ENCODE measurements at places on chromosomes 1 and 21. TPM values are rescaled to one million over a fixed set of nuclear protein-coding genes. Genes with fewer than 3 reads are reported as not detected.

GRCh38 chr1:172680733-172681275 is 21.9 kb downstream of the FASLG start:
- DNase-seq, result no peak

GRCh38 chr1:39671793-39672550 is at the start of gene NT5C1A:
Gene NT5C1A, minus strand, starts transcription at chr1:39672107. Its CDS starts 69 bp downstream, at chr1:39672038.
- no peak for DNase-seq

The RIPK4 gene
- 62.5 TPM for total RNA-seq

The CLCA1 gene
- total RNA-seq, result 259 TPM

DNA sequence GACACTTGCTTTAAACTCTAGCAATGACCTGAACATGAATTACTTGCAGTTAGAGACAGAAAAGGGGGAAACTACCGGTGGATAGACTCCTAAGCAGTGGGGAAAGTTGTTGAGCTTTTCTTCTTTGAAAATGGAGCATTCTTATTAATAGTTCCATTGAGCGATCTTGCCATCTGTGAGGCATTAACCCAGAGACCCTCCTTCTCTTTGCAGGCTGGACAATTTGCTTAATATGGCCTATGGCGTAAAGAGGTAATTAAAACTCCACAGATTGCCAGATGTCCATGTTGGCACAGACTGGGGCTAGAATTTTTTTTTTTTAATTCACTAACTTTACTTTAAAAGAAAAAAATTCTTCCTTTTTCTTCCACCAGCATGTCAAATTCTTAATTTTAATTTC is 88.5 kb downstream of the ELAVL4 start:
- no peak for DNase-seq

- DNase-seq, result no peak
These were observed 79.4 kb upstream of the RUNX1 start for GRCh38 chr21:35128536-35128935.

DNA sequence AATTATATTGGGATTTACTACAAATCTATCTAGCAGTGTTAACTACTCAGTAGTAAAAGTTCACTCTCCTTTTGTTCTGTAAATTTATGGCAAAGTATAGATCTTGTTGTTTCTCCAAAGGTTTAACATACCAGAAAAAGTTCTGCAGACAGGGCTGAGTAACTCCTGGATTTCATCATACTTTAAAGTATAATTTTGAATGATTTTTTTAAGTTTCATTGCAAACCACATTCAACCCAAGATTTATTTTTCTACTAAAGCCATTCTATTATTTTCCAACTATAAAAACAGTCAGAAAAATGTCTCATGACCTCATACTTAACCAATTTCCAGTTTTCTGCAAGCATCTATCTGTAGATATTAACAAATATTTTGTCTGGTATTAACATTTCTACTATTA is 585.8 kb upstream of the ZRANB2 start:
- DNase-seq, result no peak

DNA sequence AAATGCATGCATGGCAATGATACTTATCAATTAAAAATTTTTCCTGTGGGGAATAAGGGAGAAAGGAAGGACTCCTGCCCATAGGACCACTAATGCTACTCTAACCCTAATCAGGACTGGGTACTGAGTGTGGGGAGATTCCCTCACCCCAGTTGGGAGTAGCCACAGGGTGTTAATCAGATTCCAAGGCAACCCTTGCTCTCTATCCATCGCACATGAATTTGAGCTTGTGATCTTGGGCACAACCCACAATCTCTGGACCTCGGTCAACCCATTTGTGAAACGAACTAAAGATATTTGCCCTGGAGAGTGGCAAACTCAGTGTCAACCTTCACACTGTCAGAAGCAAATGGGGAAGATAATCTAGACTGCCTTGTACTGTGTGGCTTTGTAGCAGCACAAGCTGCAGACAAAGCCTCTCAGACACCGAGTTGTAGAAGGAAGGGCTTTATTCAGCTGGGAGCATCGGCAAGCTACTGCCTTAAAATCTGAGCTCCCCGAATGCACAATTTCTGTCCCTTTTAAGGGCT is 69.5 kb downstream of the SERINC2 start:
- DNase-seq, result no peak

The SPRR2D gene
- not detected for total RNA-seq

DNA sequence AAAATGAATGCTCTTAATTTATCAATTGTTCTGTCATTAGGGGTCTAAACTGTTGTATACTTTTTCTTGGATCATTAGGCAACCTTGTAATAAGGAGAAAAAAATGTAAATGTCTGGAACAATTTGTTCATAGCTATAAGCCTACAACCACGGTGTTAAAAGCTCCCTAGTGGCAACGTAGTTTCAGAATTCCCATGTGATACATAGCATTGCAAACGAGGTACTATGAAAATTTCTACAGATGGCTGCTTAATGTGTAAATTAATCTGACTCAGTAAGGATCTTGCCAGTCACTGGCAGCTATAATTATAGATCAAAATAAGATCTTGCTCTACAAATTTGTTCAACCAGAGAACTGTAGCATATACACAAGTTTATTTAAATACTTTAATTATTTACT is 304.1 kb upstream of the ADGRL4 start:
- no peak for DNase-seq

- DNase-seq, result no peak
These were observed 38.9 kb upstream of the BMP8A start for GRCh38 chr1:39452540-39452939.

GRCh38 chr1:239269706-239270105 is 116.7 kb upstream of the CHRM3 start:
- no peak for DNase-seq

DNA sequence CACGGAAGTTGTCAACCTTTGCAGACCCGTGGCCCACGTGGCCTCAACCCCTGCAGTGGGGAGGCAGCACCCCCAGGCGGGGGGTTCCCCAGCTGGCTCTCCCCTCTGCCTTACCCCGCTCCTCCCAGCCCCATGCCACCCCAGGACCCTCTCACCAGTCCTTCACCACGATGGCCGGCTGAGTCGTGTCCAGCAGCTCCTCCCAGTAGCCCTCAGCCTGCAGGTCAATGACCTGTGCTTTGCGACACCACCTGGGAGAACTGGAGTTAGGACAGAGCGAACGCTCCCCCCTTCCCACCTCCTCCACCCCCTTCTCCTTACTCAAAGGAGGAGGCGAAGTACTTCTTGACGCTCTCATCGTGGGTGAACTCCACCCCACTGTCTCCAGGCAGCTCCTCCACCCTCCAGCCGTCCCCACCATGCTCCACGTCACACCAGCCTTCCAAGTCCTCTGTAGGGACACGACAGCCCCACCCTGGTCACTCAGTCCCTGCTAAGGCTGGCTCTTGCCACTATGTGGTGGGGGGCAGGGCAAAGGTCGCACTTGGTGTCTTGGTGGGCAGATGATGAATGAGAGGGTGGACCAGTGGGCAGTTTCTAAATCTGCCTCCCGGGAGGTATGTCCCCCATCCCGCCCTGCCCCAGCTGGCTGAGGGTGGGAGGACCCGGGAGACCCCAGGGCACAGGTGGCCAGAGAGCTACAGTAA is 4.5 kb downstream of the FBXO2 start:
- DNase-seq, result no peak

The SYT14 gene
- total RNA-seq, result not detected

The SNIP1 gene
- 7.4 TPM for total RNA-seq

GRCh38 chr1:206967096-206967849 is 3.0 kb downstream of the FCAMR start:
- no peak for DNase-seq

GRCh38 chr1:232968965-232969364 is 18.6 kb downstream of the NTPCR start:
- DNase-seq, result no peak

DNA sequence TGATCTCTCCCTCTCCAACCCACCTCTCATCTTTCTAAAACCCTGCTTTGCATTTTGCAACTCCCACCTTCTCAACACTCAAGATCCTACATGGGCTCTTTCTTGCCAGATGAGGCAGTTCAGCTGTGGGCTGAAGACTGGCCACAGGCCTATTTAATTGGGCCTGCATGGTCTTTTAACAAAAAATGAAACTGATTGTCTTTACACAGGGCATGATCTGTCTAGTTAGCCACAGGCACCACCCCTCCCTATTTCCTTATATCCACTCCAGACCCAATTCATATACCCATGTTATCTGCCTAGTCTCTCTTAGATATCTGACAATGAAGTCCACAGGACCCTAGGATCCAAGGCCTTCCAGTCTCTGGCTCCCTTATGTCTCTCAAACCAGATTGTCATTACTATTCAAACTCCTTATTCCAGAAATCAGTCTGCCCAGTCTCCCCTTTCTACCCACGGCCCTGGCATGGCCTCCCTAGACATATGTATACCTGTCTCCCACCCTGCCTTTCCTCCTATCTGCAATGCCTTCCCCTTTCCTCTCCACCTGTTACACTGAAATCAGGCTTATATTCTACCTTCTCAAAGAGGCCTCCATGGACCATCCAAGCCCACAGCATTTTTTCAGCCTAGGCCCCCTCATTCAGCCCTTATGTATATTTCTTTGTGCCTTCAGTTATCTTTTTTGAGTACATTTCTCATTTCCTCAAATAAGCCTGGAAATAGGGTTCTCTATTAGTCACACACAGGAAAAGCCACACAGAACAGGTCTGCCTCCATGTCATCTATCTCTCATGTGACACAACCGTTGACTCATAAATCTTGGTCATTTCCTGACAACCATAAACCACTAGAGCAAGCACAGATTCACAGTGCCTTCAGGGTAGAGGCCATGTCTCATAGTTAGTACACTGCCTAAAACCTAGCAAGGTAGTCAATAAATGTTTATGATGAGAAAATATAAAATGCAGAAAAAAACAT is 39.0 kb downstream of the LPAR3 start:
- DNase-seq, result peak; percentile 59

- DNase-seq, result no peak
These were observed 24.1 kb downstream of the BCL9 start for GRCh38 chr1:147565189-147565980.

DNA sequence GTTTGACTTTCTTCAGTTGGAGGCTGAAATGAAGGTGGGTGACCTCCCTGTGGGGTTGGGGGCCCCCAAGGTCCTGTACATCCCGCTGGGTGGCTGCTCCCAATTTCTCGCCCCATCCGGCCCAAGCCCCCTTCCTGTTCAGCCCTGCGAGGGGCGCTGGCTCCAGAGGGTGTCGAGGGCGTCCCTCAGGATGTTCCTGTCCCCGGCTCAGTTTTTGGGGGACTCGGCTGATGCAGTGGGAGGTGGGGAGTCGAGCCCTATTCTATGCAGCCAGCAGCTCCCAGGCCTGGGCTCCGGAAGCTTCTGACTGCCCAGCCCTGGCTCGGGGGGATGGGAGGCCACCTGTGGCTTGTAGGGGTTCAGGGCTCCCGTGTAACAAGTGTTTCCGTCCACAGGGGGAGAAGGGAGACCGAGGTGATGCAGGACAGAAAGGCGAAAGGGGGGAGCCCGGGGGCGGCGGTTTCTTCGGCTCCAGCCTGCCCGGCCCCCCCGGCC is 38.2 kb downstream of the SLC19A1 start:
- DNase-seq, result peak; percentile 38

The SAMD11 gene
- 1.9 TPM for total RNA-seq

The TDRD5 gene
- 0.70 TPM for total RNA-seq

The FNDC10 gene
- total RNA-seq, result 4.1 TPM

- no peak for DNase-seq
These were observed 26.7 kb upstream of the DIP2A start for GRCh38 chr21:46431884-46432488.

DNA sequence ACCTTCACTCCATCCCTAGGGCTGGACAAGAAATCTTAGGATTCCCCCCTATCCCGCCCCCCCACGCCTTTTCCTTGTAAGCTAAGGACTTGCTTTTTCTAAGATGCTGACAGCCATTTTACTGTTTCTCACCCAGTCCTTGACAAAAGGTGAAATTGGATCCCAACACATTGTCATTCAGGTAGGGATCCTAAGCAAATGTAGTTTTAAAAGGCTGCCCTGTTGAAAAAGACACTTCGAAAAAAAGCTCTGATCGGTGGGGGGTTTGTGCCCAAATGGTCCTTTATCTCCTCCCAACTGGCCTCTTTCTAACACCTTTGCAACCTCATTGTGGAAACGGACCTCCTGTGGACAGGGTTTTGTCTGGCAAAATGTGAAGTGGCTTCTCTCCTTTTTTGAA is 2.9 kb downstream of the CACHD1 start:
- no peak for DNase-seq

The FCER1G gene
- total RNA-seq, result 33.8 TPM

GRCh38 chr1:178733972-178734371 is 8.9 kb downstream of the RALGPS2 start:
- DNase-seq, result no peak

DNA sequence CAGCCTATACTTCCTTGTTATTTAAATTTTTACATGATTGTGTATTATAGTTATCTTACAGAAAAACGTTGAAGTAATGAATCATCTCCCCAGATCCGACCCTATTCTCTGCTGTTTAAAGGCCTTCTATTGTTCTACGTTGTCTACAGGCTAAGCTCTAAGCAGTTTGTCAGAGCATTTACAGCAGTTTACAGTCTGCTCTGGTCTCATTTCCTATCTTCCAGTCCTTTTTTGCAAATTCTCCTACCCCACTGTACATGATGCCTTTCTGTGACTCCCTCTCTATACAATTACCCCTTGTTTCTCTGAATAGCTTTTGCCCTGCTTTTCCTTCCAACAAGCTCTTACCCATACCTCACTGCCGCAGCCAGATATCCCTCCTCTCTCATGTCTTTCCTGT is 319.2 kb upstream of the FMN2 start:
- DNase-seq, result no peak

DNA sequence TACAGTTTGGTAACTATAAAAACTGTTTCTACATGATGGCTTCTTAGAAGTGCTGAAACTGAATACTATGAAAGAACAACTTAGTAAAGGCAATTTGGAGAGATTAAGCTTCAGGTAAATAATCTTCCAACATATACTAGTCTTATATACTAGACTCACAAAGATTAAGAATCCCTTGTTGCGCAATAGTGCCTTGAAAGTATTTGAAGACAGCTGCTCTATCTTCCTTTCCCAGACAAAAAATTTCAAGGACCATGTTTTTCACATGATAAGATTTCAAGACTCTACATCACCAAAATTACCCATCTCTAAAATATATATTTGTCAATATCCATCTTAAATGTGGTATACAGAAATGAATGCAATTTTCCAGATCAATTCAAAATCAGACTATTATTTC is 37.7 kb upstream of the ASPM start:
- DNase-seq, result no peak

The PALMD gene
- 5.4 TPM for total RNA-seq

DNA sequence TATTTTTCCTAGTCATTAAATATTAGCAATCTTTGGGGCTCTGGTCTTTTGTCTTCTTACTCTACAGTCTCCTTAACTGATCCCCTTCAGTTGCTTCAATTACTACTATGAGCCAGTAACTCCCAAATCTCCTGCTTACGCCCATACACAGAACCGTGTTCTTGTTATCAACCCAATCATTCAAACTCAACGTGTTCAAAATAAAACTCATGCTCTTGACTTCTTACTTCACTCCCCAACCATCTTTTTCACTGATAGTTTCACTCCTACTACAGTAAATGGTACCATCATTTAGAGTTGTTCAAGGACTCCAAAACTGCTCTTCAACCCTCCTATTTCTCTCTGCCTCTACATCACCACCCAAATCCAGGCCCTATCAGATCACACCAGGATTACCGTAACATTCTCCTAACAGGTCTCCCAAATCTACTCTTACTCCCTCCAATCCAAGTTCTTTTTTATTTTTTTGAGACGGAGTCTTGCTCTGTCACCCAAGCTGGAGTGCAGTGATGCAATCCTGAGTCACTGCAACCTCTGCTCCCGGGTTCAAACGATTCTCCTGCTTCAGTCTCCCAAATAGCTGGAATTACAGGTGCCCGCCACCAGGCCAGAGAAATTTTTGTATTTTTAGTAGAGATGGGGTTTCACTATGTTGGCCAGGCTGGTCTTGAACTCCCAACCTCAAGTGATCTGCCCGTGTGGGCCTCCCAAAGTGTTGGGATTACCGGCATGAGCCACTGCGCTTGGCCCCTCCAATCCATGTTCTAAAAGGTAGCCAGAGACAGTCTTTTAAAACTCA is 3.0 kb downstream of the YARS1 start:
- no peak for DNase-seq

Data from Peyer's patch (tissue), 4 donors.